SK-N-DZ (cell line): ENCODE measurements at places on chromosomes 11 and 22.

- DNase-seq, result peak; percentile 81
Observed at GRCh38 chr11:119506436-119506835, 83.5 kb upstream of the THY1 start.

DNA sequence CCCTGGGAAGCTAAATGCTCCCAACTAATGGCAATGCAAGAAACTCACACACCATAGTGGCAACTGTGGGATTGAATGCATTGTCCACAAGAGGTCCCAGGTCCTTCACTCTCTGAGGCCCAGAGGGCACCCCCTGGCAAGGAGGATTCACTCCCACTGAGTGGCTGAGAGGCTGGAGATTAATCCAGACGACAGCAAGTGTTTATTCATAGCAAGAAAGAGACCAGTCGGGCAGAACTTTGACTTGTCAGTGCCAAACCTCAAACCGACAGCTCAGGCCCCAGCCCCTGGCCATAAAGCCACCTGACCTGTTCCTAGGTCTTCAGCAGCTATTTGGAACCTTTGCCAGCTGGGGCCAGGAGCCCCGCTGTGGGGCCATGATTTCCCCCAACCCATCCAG lies 54.5 kb upstream of the MPEG1 start:
- DNase-seq, result no peak

- DNase-seq, result no peak
Observed at GRCh38 chr11:72798361-72798760, 4.5 kb upstream of the STARD10 start.

GRCh38 chr11:118522571-118523072 lies 4.7 kb upstream of the TTC36 start:
- DNase-seq, result no peak

GRCh38 chr22:47976219-47976618 lies 1213.8 kb downstream of the TBC1D22A start:
- no peak for DNase-seq

- DNase-seq, result no peak
Observed at GRCh38 chr22:20968281-20968977, 1.4 kb downstream of the AIFM3 start.

- no peak for DNase-seq
Observed at GRCh38 chr11:57303990-57304579, 20.7 kb downstream of the TNKS1BP1 start.

- no peak for DNase-seq
Observed at GRCh38 chr11:123517559-123518364, 87.7 kb downstream of the GRAMD1B start.

- DNase-seq, result no peak
Observed at GRCh38 chr22:44894321-44894720, 115.5 kb downstream of the PHF21B start.

GRCh38 chr11:41897991-41898390 lies 438.5 kb upstream of the LRRC4C start:
- DNase-seq, result no peak

- no peak for DNase-seq
Observed at GRCh38 chr11:2451336-2451735, 6.5 kb downstream of the KCNQ1 start.
